ENCODE measurements at places on chromosomes 1 and 21.

- DNase-seq = peak; percentile 52
Measured at GRCh38 chr1:99590578-99591209, 55.2 kb upstream of the PALMD start.

DNA sequence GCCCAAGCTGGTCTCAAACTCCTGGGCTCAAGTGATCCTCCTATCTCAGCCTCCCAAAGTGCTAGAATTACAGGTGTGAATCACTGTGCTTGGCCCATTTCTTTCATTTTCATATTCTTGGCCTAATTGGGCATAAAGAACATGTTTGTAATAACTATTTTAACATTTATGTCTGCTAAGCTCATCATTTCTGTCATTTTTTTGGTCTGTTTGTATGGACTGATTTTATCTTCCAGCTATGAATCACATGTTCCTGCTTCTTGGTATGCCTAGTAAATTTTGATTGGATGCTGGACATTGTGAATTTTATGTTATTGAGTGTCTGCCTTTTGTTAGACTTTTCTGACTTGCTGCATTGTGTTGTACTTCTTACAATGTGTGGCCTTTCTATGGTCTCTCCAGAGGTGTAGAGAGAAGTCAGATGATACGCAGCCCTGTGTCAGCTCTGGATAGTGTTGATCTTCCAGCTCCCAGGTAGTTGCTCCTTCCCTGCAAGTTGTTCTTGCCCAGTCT, 39.0 kb upstream of the PPM1J start:
- no peak for DNase-seq

DNA sequence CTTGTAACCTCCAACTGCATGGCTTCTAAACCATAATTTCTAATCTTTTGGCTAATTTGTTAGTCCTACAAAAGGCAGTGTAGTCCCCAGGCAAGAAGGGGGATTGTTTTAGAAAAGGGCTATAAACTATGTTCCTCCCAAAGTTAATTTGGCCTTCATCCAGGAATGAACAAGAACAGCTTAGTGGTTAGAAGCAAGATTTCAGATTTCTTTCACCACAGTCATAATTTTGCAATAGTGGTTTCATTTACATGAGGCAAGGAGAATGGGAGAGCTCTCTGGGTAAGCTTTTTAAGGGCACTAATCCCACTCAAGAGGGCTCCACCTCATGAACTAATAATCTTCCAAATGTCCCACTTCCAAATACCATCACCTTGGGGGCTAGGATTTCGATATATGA, 1353.9 kb downstream of the NCAM2 start:
- DNase-seq = no peak

GRCh38 chr1:172003766-172004530, 162.7 kb downstream of the DNM3 start:
- no peak for DNase-seq

- no peak for DNase-seq
Measured at GRCh38 chr1:28537457-28538199, 15.3 kb upstream of the TRNAU1AP start.

- no peak for DNase-seq
Measured at GRCh38 chr1:58456470-58456869, 90.1 kb downstream of the OMA1 start.

DNA sequence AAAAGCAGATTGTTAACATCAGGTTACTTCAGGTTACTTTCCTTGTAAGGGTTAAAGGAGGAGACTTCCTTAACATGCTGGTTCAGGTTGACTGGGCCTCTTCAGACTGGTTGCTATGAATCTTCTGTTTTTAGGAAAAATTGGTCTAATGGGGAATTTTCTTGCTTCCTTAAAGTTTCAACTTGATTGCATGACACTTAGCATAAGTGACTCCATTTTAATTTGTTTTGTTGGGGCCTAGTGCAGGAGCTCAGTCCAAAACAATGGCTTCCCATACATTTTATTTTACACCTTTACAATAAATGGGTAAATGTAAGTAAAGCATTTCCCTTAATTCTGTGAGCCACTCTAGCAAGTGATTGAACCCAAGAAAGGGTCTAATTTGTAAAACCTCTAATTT, 53.8 kb downstream of the SLC16A1 start:
- no peak for DNase-seq

GRCh38 chr1:6519491-6519934, 28.0 kb upstream of the PLEKHG5 start:
- peak; percentile 58 for DNase-seq

GRCh38 chr1:207807326-207807689, 55.5 kb downstream of the CD46 start:
- no peak for DNase-seq

- no peak for DNase-seq
Measured at GRCh38 chr1:51301152-51301843, 29.1 kb downstream of the TTC39A start.

DNA sequence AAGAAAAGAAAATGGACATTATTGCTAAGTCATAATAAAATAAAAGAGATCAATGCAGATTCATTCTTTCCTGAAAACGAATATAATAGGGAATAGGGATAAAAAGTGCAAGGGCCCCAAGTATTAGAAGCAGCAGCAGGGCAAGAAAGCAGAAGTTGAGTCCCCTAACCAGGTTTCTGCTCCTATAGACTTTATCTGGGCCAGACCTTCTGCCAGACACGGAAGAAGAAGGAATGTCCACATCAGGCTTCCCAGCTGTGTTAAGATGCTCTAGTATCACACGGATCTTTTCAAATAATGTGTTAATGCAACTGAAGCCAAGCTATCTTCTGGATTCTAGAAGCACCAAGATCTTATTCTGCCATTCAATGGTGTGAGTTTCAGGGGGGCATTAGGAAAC, 26.9 kb downstream of the CD244 start:
- no peak for DNase-seq

- peak; percentile 33 for DNase-seq
Measured at GRCh38 chr1:56291374-56291919, 287.9 kb downstream of the PLPP3 start.

- DNase-seq = no peak
Measured at GRCh38 chr1:218717575-218717974, 372.4 kb downstream of the TGFB2 start.

- DNase-seq = no peak
Measured at GRCh38 chr1:10588640-10589039, 113.9 kb downstream of the PEX14 start.

GRCh38 chr1:33849211-33849610, 14.7 kb upstream of the HMGB4 start:
- DNase-seq = no peak

DNA sequence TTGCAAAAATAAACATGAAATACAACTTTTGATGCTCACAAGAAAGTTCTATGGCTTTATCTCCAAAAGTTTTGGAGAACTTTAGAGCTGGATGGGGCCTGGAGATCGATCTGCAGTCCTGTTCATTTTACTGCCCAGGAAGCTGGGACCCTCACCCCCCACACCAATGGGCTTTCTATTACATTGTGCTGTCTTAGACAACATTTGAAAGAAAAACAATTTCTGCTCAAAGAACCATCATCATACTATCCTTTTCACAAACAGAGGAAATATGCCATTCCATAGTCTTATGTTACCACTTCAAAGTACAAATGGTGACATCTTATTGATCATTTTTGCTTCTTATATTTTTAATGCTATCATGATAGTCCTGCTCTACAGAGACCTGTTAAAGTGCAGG, 2.0 kb upstream of the HNRNPU start:
- DNase-seq = no peak

DNA sequence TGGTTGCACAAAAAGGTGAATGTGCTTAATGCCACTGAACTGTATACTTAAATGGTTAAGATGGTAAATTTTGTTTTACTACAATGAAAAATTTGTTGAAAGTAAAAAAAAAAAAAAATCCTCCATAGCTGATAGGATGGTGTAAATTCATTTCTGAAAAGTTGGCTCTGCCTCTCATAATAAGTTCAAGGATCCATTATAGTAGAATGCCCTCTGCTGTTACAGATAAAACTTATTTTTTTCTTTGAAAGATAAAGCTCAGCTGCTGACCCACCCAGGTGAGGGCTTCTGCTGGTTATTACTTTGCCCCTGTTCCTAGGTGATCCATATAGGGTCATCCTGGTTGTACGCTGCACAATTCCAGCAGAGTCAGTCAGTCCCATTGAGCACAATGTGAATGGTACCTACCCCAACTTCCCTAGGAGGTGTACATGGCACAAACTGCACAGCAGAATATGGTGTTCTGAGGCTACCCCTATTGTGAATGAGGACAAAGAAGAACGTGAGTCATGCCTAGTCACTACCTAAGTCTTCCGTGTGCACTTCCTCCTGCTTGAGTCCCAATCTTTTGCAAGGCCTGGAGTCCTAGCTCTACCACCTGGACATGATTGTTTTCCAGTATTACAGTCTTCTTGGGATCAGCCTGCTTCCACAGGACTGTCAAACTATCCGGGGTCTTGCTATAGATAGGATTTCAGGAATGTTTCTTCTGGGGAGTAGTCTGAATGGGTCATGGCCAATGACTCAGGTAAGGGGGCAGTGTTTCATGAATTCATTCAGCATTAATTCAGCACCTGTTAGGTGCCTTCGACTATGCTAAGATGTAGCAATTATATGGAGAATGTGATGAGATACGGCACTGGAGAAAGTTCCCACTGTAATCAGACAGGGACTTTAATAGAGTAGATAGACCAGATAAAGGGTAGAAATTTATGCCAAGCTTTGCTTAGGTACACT, 20.8 kb upstream of the CD5L start:
- no peak for DNase-seq

- DNase-seq = peak; percentile 69
Measured at GRCh38 chr1:30877205-30877912, 31.2 kb downstream of the SDC3 start.

- no peak for DNase-seq
Measured at GRCh38 chr1:19356266-19356665, 44.1 kb downstream of the SLC66A1 start.

Data from heart left ventricle (tissue), 16 donors.